Stimulated activated CD4-positive, alpha-beta T cell treated with anti-CD3 and anti-CD28 coated beads, Interleukin-2, amount 100 ng/mL, for 24 hours (primary cell): ENCODE measurements at places on chromosomes 11 and 22.

- DNase-seq: no peak
Observed at GRCh38 chr22:44344407-44344806, 31.7 kb upstream of the SHISAL1 start.

DNA sequence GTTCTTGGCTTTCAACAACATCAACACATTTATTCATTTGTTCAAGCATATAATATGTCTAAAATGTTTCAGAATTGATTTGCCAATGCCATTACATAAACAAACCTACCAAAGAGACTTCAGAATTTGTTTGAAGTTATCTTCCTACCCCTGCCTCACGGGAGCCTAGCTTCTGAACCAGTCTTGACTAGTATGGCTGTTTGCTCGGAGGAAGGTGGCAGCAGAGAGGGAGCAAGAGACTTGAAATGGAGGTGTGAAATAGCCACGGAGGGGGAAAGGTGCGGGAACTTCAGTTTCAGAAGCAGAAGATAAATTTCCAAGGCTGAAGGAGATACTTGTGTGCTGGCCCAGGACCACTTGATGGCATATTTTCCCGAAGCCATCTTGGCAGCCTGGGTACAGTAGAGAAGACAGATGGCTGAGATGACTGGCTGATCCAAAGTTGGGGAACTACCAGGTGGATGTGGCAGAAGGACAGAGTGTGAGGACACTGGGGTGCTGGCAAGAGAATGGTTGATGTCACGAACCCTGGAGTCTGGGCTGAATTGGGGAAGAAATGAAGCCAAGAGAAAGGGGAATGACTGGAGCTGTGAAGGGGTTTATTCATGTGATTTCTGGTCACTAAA lies 14.0 kb upstream of the MTCH2 start:
- no peak for DNase-seq

DNA sequence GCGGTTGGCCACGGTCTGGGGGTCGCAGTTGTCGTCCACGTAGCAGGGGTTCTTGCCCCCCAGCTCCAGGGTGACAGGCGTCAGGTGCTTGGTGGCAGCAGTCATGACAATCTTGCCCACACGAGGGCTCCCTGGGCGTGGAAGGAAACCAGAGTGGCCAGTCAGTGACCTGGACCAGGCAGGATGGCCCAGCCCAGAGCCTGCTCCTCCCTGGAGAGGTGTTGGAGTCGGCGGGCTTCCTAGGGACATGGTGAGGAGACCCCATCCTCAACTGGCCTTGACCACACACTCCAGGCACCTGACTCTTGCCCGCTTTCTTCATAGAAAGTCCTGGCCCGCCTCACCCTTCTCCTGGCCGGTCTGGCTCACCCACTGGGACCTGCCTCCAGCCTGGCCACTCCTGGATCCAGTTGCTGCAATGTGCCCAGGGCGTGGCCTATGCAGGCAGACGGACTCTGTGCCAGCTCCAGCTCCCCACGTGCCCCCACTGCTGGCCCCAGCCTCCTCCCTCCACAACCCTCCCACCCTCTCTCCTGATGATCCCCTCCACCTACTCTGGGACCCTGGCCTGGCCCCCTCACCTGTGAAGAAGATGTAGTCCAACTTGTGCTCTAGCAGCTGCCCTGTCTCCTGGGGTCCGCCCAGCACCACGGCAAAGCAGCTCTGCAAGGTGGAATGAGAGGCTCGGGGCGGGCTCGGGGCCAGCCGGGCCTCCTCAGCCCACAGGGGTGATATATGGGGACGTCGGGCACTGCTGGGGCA lies 8.7 kb downstream of the ALDH3B2 start:
- DNase-seq: no peak

- peak; percentile 72 for DNase-seq
Observed at GRCh38 chr11:60915248-60915914, 1.4 kb downstream of the TMEM109 start.

DNA sequence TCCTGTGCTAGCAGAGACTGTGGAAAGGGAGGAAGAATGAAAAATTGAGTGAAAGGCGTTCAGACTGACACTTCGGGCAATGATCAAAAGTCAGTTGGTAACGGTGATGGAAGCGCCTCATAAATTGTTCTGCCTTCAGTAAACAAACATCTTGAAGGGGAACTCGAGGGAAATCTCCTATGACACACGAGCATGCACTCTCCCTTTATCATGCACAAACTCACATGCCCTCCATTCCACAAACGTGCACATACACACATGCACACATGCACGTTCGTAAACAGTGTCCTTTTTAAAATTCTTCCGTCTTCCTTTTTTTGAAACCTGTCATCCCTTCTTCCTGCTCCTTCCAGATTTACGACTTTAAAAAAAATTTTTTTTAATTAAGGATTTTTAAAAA lies 77.8 kb upstream of the TMEM45B start:
- DNase-seq: no peak

DNA sequence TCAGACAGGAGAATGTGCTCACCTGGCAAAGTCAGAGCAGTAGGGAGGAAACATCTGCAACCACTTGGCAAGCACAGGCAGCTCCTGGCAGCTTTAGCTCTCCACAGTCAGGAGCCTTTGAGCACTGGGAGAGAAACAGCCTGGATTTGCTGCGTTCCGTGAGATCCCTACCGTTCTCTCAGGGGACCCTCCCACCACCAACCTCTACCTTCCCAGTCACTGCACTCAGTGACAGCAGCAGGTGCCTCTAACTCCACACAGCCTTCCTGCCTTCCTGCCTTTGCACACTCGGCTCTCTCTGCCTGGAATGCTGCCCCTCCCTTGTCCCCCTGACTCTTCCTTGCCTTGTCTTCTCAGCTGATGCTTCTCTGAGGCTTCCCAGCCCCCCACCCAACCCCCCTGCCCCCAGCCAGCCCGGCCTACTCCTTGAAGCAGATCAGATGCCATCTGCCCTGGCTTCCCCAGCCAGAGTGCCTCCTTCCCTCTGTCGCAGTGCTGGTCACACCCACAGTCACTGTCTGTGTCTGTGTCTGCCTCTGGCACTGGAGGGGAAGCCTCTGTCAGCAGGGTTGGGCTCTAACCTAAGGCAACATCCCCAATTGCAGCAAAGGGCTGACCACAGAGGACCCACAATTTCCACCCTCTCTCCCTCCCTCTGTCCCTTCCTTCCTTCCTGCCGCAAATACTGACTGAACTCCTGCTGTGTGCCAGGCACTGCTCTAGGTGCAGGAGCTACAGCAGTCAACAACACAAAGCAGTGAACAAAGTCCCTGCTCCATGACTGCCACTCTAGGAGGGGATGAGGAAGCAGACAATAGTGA lies 14.9 kb upstream of the TSKU start:
- DNase-seq: peak; percentile 4

DNA sequence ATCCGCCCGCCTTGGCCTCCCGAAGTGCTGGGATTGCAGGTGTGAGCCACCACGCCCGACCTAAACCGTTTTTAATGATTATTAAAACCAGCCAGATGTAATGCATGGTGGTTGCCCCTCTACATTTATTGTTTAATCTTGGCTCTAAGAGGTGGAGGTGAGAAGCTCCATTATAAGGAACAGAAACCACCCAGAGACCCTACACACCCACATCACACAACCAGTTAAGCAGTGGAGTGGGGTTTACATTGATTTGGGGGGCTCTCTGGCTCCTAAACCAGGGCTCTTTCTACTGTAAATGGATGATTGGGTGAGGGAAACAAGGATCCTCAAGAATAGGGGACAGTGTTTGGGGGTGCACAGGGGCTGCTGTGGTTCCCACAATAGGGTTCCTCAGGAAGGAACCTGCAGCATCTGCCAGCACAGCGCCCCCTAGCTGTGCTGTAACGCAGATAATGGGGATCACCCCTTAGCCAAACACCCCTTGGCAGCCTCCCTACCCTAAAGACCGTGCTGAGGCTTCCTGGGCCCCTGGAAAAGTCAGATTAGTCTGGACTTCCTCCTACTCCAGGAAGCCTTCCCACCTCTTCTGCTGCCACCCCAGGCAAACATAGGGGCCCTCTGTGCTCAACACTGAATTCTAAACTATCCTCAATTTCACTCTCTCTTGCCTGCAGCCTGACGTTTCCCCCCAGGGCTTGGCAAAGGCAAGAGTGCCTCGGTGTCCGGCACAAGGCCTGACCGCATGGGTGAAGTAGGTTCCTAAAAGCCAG lies 2.4 kb downstream of the MPST start:
- peak; percentile 63 for DNase-seq

DNA sequence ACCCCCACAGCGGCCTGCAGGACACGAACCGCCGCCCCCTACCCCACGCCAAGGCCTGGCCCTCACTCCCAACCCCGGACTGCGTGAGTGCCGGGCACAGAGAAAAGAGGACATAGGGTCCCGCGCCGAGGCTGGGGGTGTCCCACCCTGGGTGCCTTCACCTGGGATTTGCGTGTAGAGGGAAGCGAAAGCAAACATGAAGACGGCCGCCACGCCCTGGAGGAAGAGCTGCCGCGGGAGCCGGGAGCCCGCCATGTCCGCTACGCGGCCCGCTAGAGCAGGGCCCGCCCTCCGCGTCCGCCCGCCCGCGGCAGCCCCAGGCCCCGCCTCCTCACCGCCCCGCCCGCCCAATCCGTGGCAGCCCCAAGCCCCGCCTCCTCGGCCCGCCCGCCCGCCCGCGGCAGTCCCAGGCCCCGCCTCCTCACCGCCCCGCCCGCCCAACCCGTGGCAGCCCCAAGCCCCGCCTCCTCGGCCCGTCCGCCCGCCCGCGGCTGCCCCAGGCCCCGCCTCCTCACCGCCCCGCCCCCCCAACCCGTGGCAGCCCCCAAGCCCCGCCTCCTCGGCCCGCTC lies at the start of gene LMF2:
TSS of gene LMF2 (minus strand) at position 282 of the 570 bp plus-strand sequence. CDS start at position 255, 27 bp downstream.
- peak; percentile 96 for DNase-seq

GRCh38 chr11:74707602-74708510 lies 23.4 kb downstream of the CHRDL2 start:
- no peak for DNase-seq

DNA sequence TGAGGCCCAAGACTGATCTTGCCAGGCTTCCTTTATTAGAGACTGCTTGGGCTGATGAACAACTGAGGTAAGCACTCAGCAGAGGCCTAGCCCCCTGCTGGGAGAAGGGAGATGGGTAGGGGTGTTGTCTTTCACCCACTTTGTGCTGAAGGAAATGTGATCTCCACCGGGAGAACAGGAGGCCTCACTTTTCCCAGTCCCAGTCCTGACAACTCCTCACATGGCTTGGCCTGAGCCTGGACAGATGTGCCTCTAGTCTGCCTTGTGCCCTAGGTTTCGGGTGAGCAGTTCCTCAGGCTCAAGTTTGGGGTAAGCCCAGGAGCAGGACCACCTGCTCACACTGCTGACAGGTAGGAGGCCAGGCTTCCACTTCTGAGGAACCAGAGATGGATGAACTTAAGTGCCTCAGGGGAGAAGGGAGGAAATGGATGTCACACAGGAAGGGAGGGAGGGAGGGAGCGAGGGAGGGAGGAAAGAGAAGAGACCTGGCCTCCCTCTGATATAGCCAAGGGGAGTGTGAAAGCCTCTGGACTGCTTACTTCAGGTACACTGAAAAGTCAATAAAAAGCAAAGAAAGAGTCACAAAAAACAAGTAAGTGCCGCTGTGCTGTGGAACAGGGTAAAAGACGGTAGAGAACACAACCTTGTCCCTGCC lies 8.1 kb downstream of the CLPB start:
- no peak for DNase-seq

GRCh38 chr11:69670158-69670845 lies 4.9 kb downstream of the LTO1 start:
- peak; percentile 71 for DNase-seq

DNA sequence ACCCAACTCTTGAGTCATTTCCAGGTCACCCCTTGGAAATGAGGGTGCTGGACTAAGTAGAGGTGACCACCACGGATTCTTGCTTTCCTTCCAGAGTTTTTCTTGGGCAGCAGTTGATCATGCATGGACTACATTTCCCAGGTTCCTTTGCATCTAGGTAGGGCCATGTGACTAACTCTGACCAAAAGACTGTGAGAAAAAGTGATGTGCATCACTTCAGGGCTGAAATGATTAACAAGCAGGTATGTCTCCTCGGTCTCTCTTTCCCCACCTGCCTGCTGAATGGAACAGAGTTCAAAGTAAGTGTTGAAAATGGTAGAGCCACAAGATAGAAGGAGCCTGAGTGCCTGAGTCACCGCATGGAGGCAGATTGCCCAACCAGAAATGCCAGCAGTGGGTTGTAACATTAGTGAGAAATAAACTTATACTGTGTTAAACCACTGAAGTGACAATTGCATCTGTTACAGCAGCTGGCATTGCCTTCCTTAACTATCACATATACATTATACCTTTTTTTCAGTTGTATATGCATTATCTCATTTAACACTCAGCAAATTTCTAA lies 113.5 kb downstream of the MN1 start:
- DNase-seq: no peak

GRCh38 chr11:114142707-114143106 lies 83.2 kb downstream of the ZBTB16 start:
- no peak for DNase-seq

DNA sequence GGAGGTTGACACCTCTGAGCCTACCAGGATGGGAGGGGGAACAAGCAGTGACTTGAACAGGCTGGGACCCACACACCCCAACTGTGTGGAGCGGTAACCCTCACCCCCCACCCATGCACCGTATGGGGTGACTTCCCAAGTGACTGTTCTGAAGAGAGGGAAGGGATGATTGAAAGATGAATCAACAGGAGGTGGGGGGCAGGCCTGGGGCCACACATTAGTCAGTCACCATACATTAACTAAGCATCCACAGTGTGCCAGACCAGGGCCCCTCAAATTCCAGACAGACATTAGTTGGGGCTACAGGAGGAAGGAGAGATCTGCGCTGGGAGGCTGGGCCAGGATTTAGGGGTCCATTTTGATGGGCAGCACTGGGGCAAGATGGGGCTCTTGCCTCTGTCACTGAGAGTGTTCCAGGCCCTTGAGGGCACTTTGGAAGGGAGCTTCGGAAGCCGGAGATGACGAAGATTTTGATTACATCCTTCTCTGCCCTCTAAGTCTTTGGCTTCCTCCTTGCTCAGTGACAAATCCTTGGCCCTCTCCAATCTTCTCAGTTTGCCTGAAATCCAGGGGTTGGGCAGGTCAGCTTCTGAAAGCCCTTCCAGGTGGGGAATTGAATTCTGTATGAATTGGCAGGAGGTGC lies 966 bp downstream of the SMTN start:
- DNase-seq: no peak
